ENCODE measurements at places on chromosomes 1 and 21. TPM values are rescaled to one million over a fixed set of nuclear protein-coding genes. Genes with fewer than 3 reads are reported as not detected.

- no peak for DNase-seq
These were observed 64.1 kb downstream of the PEX14 start for GRCh38 chr1:10538646-10539355.

DNA sequence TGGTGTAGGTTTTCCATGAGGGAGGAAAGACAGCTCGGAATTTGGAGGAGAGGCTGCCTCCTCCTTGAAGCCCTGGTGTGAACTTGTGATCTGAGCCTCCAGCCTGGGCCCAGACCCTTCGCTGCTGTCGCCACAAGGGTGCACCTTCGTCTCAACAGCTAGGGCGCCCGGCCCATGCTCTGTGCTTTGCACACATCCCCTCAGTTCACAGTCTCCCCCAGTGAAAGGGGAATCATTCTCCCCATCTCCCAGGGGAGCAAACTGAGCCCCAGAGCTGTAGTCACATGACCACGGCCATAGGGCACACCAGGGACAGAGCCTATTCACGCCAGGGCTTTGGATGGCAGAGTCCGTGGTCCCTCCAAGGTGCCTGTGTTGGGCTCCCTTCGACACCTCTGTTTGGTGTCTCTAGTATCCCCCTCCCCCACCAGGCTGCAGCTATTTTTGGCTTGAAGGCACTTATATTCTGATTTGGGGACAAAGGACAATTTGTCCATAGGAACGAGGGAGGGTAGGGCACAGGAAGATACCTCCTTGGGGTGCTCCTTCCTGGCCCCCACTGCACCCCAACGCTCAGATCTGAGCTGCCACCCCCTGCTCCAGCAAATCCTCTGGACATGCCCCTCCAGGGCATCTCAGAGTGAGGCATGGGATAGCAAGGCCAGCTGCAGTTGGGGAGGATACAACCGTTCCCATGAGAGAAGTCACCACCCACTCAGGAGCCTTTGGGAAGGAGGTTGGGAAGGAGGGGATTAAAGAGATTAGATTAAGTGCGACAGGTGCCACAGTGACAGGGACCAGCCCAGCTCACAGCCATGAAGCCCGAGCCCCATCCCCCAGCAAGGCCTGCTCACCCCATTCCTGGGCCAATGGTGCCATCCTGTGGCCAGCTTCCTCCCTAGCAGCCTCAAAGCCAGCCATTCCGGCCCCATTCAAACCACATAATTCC is 15.7 kb downstream of the MATN1 start:
- DNase-seq = peak; percentile 48

DNA sequence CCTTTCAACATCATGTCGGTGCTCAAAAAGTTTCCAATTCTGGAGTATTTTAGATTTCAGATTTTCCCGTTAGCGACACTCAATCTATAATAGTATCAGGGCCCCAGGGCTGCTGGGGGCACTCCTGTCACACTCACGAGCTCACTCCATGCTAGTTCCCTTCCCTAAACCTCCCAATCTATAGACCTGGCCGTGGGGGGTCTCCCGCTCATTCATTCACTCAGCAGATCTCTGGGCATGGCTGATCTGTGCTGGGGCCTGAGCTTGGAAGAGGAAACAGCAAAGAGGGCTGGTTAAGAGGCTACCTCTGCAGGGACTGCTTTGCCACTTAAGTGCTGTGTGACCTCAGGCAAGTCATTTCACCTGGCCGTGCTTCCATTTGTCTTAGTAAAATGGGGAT is 46.8 kb upstream of the LAPTM5 start:
- DNase-seq = no peak

GRCh38 chr1:172906778-172907592 is 143.8 kb downstream of the TNFSF18 start:
- DNase-seq = no peak

DNA sequence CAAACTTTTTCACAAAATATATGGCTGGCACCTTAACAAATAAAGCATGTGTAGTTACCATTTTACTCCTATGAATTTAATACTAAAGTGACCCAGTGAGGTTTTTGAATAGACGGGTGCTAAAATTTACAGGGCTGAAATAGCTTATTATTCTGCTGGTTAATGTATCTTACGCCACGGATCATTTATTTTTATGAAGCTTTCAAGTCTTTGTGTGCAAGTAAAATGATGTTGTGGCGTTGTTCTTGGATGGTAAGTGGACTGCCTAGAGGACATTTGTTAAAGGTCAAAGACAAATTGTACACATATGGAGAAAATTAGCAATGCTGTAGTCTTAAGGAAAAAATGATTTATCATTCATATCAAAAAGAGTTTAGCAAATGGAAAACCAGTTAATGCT is 22.8 kb downstream of the INSL5 start:
- no peak for DNase-seq

- no peak for DNase-seq
These were observed 83.7 kb upstream of the CHRM3 start for GRCh38 chr1:239302696-239303095.

DNA sequence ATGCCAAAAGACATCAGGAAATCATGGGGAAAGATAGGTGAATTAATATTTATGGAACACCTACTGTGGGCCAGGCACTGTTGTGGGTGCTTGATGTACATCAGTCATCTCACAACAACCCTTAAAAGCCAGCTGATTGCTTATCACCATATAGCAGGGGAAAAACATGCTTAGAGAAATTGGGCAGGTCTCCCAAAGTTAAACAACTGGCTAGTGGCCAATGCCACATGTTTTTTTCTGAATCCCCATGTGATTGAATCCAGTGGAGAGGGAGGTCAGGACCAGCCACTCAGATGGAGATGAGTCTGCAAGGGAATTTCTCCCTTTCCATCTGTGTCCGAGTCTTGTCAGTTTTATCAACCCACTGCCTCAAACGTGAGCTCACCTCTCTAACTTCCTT is 33.5 kb downstream of the UTP25 start:
- DNase-seq = no peak

- no peak for DNase-seq
These were observed 73.5 kb downstream of the CNST start for GRCh38 chr1:246639732-246640131.

DNA sequence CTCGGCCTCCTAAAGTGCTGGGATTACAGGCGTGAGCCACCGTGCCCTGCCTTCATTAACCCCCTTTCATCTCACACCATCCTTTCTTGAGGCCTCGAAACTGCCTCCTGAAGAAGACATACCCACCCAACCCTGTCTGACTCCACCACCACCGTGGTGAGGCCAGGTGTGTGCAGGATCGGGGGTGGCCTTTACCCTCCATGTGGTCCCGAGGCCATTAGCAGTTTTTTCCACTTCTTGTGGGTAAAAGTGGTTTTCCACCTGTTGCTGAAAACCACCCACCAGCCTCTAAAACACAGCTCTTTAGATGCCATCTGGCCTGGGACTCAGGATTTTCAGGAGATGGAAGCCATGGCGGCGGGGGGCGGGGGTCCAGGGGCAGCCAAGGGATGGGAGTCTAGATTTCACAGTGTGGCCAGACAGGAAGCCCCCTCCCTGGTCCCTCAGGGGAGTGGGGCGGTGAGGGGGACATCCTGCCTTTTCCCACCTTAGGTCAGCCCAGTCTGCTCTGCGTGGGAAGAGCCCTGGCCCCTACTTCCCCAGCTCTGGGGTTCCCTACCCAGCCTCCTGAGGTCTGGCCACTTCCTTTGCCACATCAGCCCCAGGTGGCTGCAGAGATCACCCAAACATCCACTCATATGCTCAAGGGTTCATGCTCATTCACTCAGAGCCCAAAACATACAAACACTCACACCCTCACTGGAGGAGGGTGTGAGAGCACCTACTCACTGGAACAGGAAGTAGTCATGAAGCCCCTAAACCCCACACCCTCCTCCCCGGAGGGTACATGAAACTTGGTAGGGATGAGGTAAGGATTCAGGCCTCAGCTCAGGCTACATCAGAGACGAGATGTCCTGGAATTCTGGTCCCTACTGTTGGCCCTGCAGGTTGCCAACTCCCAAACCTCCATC is 2.3 kb downstream of the FGR start:
- DNase-seq = no peak

GRCh38 chr1:98937347-98937746 is 67.3 kb downstream of the PLPPR5 start:
- DNase-seq = no peak

- no peak for DNase-seq
These were observed 33.1 kb downstream of the NDC1 start for GRCh38 chr1:53804791-53805505.

DNA sequence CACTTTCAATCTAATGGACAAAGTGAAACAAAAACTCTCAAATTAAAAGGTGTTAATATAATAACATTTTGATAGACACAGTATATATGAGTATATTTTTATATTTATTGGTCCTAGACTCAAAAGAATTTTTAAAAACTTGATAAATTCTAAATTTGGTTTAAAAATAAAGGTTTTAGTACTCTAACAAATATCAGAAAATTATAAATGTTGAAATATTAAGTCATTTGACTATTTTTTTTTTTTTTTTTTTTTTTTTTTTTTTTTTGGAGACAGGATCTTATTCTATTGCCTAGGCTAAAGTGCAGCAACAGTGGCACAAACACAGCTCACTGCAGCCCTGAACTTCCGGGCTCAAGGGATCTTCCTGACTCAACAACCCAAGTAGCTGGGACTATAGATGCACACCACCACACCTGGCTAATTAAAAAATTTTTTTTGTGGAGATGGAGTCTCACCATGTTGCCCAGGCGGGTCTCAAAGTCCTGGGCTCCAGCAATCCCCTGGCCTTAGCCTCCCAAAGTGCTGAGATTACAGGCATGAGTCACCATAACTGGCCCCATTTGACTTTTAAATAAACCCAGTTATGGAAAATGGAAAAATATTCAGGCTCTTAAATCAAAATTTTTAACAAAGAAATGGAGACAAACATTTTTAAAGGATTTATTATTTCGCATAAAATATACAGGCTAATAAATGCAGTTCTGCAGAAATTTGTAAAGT is 60.8 kb upstream of the RBM34 start:
- DNase-seq = no peak

DNA sequence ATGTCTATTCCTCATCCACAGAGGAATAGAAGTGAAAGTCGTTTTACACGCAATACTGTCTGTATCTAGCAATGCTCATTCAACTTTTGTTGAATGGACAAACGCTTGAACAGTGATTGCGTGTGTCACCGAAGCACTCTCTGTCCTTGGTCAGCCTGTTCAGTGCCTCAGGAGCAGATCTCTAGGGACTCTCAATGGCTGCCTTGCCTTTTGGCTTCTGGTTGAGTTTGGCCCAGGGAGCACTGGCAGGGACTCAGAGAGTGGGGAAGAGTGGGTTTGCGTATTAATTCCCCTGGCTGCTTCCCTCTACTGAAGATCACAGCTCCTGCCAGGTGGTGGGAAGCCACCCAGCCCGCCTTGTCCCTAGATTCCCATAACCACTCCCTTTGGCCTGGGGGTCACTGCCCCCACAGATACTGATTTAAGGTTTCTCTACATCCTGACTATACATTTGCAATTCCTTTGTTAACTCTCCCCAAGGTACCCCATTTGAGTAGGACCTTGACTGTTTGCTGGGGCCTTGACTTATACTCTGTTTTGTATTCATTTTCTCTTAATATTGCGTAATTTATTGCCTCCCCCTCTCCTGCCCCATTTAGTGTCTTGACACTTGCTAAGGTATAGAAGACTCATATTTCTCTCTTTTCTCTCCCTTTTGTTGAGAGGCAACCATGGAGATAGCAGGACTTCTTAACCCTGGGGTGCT is 61.7 kb upstream of the USP24 start:
- DNase-seq = no peak

DNA sequence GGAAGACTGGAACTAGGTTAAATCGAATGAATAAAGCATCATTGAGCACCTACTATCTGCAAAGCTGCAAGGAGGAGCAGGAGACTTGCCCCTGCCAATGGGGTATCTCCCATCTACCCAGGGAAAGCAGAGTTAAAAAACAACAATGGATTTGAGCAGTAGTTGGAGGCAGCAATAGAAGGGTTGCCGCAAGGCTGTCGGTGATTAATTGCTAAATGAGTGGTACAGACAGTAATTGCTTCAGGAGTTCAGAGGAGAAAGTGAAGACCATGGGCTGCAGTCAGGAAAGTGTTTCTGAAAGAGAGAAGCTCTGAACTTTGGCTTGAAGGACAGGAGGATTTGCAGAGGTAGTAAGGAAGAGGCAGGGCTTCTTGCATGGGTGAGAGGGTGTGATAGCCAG is 152.9 kb downstream of the ACTL8 start:
- no peak for DNase-seq

- no peak for DNase-seq
These were observed 24.4 kb upstream of the DUSP23 start for GRCh38 chr1:159756397-159756796.

GRCh38 chr21:29372063-29372802 is 73.5 kb downstream of the BACH1 start:
- DNase-seq = no peak

DNA sequence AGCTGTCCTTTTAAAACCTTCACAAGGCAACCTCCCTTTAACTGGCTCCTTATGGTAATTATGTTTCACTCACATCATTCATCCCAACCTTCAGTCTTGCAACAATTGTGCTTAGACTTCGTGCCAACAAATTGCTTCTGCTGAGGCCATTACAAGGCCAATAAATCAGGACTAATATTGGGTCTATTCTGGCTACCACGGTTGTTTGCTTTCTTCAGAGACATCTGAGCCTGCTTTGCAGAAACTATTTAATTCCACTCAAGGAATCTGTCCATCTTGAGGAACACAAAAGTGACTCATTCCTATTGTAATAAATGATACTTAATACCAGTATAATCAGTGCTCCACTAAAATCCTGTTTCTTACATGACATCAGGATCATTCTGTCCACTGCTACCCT is 2.6 kb upstream of the GSTM4 start:
- no peak for DNase-seq

DNA sequence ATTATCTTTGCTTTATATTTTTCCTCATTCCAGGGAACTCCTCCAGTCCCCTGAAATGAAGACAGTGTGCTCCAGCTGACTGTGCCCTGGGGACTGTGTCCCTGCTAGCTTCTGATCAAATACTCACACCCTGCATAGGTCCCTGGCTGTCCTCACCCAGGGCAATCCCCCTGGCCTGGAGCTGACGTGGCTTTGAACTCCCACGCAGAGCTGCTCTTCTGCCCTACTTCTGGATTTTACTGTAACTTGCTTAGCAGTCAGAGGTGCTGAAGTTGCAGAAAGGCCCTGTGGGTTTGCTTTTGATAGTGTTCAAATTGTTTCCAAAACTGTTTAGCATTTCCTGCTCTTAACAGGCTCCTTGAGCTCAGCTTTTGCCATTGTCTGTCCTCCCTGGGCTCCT is 186.5 kb downstream of the FASLG start:
- no peak for DNase-seq

GRCh38 chr1:189669846-189670245 is 807.8 kb downstream of the BRINP3 start:
- DNase-seq = no peak

DNA sequence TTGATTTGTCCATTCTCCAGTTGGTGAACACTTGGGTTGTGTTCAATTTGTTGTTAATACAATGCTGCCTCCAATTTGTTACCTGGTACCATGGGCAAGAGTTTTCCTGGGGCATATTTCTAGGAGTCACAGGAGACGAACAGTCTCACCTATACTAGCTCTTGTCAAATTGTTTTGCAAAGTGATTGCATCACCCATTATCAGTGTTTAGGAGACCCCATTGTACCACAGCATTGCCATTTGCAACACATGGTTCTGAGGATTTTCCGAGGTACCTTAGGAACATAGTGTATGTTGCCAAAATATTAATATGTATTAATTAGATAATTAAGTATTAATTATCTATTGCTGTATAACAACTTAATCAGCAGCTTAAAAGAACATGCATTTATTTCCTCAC is 97.8 kb downstream of the LPAR3 start:
- no peak for DNase-seq

KIF14 gene
- 0.16 TPM for total RNA-seq

PTPN22 gene
- total RNA-seq = 2.8 TPM

MARK1 gene
- 24.4 TPM for total RNA-seq

MARCKSL1 gene
- total RNA-seq = 53.2 TPM
